Amniotic stem cell (primary cell): ENCODE measurements at places on chromosomes 6 and 20.

DNA sequence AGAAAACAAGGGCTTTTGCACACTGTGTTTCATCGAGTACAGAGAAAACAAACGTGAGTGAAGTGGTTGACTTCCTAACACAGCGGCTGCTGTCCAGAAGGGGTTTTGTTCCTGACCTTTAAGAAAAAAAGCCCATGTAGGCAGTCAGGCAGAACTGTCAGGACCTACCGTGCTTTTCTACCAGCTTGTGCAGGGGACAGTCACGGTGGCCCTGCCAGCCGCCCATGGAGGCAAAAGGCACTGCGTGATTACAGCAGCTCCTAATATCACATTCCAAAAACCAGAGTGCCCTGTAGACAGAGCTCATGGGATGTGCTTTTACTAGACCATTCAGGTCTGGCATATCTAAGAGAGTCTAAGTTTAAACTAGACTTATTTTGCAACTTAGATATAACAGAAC, 12.2 kb downstream of the TNFAIP3 start:
- DNase-seq, result no peak

DNA sequence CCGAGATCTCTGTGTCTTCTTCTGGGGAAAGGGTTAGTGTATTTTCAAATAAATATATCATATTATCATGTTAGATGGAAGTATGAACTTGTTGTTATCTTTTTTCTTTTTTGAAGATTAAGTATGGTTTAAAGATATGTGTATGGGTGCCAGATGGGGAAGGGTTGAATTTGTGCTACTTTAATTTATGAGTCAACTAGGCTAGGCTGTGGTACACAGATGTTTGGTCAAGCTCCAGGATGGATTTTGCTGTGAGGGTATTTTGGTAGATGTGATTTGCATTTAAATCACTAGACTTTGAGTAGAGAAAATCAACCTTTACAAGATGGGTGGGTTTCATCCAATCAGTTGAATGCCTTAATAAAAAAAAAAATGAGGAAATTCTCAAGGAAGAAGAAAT, 886.6 kb upstream of the ADGRB3 start:
- DNase-seq, result no peak

- DNase-seq, result no peak
These were observed 7.6 kb upstream of the TMC2 start for GRCh38 chr20:2528671-2529271.

- no peak for DNase-seq
These were observed 93.5 kb downstream of the ADGRG6 start for GRCh38 chr6:142395266-142395665.

DNA sequence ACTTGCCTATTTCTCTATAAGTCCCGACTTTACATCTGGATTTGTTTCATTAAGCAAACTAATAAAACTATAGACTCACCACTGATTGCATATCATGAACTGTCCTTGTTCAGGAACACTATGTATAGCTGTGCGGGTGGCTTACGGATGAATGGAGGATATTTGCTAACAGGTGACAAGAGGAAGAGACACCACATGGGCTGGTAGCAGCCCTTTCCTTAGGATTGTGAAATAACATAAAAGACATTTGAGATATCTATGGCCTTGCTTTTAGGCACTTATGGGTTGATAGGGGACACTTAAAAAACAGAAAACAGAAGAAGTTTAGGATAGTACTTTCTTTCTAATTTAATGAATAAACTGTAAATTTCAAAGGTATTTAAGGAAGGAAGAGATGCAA, 5.0 kb upstream of the CAP2 start:
- no peak for DNase-seq

GRCh38 chr6:22921828-22922227, 352.5 kb downstream of the HDGFL1 start:
- no peak for DNase-seq

- DNase-seq, result no peak
These were observed 23.0 kb downstream of the ENTPD6 start for GRCh38 chr20:25218492-25218891.

DNA sequence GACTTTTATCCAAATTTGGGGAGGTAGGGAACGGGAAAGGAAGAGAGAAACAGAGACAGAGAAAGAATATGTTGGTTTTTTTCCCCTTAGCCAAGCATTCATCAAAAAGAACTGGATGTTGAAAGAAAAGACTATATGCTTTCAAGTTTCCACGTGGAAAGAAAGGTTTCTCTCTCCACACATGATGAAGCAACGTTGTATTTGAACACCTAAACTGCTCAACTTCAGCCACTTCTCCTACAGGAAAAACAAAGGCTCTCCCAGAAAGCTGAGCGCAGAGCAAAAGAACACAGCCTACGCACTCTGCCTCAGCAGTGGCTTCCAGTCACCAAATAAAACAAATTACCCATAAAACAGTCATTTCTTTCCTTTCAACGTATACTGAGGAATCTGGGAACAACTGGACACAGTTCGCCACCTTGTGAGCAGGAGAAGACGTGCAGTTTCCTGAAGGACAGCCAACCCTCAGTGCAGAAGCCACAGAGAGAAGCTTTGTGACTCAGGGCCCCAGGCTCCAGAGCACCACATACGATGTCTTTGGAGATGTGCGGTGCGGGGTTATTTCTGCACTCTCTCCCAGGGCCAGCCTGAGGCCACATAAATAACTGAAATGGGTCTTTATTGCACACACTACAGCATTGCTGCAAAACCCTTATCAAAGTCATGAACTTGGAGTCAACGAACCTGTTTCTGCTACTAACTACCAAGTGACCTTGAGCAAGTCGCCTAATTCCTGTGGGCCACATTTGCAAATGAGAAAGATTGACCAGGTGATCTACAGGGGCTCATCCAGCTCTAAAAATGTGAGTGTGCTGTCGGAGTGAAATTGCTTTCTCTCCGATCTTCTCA, 10.1 kb downstream of the IL17F start:
- DNase-seq, result no peak

DNA sequence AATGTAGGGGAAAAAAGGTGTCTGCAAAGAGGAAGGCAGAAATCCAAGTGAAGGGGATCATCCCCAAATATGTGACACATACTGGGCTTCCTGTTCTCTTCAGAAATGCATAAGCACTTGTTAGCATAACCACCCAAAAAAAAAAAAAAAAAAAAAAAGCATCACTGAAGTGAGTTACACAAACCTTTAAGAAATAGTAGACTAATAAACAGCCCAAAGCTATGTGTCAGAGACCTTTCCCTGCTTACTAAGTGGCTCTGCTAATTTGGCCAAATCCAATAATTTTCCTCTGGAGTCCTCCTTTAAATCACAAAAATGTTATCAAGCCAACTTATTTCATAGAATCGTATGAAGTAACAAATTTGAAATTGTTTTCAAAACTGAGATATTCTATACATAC, 7.5 kb upstream of the DST start:
- DNase-seq, result no peak

DNA sequence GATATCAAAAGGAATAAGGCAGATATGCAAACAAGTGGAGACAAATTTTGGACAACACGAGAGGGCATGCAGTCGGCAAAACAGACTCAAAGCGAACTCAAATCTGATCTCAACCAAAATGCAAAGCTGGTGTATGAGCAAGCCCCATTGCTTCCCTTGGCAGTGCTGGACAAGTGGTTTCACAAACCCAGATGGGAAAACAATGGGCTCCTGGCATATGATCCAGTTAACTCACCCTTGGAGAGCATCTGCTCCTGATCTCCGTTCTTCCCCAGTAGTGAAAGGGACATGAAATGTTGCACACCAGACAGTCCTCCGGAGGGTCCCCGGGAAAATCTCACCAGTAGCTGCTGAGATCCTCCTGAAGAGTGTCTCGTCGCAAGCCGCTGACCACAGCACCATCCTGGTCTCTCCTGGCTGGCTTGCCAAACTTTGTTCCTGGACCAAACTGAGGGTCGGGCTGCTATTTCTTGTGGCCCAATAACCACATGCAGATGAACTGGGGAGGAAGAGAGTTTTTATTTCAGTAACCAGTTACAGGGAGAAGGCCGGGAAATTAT, 84.3 kb upstream of the THBS2 start:
- DNase-seq, result no peak

DNA sequence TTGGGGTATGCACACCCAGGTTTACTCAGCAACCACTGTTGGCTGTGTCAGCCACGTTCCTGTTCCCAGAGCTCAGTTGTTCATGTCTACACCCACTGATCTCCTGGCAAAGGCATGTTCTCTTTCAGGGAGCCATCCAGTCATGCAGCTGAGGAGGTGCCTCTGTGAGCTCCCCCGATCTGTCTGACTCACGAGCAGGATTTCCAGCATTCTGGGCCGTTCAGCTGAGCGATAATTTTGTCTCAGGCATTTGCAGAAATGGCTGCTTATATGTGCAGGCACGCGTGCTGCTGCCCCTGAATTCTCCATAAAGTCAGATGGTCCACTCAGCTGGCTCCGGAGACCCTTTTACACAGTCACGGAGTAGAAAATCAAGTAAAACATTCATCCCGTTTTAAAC, 78.4 kb upstream of the IYD start:
- no peak for DNase-seq

DNA sequence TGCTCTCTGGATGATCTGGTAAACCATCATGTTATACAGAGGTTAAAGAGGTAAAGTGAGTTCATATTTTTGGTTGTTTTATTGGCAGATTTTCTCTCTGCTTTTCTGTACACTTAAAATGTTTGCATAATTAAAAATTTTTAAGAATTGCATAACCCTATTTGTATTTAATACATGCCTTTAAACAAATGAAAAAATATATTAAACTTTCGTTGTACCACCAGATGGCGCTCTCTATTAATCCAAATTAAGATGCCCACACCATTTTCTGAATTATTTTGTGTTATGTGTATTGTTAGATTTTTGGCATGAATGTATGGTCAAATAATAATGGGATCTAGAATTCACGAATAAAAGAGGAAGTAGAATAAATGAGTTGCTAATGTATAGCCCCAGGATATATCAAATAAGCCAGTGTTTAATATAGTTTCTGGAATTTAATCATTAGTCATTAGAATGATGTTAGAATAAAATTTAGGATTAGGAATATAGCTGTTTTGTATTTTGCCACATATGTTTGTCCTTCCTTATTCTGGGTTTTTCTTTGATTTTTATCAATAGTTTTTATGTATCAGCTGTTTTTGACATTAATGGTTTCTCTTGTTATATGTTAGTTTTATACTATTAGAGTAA, 38.9 kb downstream of the SMAP1 start:
- DNase-seq, result peak; percentile 45

DNA sequence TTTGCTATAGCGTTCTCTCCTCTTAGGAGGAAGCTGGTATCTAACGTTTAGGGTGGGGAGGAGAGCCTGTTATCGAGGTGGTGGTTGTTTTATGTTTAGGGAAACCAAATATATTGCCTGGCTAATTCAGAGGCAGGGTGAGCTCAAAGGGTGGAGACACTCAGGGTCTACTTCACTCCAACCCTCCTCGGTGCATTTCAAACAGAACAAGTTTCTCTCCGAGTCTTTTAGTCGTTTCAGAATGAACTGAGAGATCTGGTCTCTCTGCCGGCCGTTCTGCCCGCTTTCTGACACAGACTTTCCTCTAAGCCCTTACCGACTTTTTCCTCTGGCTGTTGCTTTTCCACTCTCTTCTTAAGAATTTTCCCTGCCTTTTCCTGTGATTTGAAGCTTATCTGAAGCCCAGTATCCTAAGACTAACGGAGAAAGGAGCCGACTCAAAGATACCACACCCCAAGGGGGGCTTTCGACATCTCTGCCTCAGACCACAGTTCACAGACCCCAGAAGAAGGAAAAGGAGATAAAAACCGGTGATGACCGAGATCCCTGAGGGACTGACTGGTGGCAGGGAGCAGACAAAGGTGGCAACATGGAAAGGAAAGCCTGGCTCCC, 865 bp downstream of the STK38 start:
- peak; percentile 21 for DNase-seq

GRCh38 chr6:4922488-4923037, 81.3 kb downstream of the RPP40 start:
- DNase-seq, result no peak
